KBM-7 (cell line): ENCODE measurements at places on chromosomes 2 and 18.

DNA sequence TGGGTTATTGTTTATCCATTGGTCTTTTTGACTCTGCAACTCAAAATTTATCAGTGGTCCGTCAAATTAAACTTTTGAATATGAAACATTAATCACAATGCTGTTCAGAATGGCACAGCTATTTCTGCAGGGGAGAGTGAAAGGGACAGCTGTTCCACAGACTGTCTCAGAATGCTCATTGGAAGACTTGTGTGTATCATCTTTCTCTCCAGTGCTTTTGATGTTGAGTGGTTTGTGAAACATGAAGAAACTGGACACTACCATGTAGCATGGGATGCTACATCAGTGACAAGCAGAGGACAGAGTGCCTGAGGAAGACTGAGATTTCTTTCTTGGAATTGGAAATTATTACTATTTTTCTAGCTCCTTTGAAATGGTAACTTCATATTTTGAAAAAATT is 115.7 kb downstream of the PLCL1 start:
- DNase-seq, result no peak

DNA sequence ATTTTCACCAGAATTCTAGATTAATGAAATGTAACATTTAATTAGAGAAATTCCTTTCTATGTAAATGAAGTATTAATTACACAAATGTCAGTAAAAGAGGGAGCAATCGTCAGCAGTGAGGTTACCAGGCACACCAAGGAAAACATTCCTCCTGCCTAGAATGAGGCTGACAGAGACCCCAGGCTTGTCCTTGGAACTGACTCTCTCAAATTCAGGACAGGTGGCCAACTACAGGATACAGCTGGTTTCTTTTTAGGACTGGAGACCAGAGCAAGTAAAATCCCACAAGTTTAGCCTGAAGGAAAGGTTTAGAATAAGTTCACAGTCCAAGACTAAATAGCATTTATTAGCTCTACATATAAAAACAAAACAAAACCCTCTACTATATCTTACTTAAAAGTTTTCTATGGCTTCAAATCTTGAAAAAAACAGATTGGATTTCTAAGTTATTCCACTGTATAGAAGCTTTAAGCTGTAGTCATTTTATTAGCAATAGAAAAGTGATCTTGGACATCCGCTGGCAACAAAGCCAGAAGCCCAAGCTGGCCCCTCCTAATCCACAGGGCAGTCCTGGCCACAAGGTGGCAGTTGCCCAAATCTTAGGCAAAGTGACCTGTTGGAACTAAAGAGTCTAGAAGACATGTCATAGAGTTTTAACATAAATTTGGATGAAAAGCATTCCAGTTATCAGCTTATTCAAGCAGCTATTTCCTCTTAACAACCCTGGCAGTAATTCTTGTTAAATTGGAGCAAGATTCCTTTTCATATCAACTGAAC is 81.0 kb downstream of the SP3 start:
- DNase-seq, result peak; percentile 35

DNA sequence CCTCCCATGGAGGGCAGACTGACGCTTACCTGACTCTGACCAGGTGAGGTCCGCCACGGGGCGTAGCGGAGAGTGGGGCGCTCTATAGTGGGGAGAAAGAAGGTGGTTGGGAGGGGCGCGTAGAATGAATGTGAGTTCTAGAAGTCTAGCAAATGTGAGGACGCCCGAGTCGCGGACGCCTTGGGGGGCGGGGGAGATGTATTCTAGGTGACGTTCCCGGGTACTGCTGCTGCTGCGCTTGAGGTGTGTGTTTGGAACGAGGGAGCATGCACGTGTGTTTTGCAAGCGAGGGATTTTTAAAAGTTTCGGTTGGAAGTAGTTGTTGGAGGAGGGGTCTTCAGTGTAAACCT is 758 bp downstream of the RIF1 start:
- peak; percentile 57 for DNase-seq

- DNase-seq, result no peak
Observed at GRCh38 chr18:74126684-74127655, 20.7 kb downstream of the FBXO15 start.

- peak; percentile 54 for DNase-seq
Observed at GRCh38 chr18:34493099-34493544, 217.0 kb upstream of the DTNA start.

GRCh38 chr2:53739032-53739431 is 28.6 kb upstream of the CHAC2 start:
- DNase-seq, result peak; percentile 5

- no peak for DNase-seq
Observed at GRCh38 chr18:35695803-35696202, 114.3 kb downstream of the GALNT1 start.

DNA sequence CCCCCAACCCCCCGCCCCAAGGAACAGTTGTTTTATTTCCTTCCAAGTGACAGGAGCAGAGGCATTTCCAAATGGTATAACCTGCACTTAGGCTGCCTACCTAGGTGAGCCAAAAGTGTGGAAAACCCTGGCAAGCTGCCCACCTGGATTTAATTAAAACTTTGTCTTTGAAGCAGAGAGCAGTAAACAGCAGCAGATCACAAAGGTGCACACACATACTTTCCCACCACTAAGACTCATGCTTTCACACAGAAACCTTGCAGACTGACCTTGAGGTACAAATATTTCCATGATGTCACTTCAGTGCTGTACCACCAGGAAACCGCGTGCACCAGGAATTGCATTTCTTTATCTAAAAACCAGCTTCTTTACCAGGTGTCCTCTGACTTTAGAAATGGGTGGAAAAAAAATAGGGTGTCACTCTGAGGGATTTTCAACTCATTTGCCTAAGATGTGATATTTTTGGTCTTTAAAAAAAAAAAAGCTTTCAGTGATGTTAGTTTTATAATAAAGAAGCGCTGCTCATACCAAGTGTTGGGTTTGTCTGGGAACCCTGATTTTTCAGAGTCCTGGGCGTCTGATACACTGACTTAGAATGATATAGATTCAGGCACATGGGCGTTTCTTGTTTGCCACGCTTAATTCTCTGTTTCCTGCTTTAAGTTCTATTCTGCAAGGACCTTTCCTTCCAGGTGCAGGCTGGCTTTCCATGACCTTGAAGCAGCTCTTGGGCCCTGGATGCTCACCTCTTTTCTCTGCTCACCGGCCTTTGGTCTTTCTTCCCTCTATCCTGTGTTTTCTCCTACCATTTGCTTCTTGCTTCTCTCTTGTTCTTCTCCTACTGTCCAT is 70.7 kb upstream of the BCL2L11 start:
- DNase-seq, result no peak

DNA sequence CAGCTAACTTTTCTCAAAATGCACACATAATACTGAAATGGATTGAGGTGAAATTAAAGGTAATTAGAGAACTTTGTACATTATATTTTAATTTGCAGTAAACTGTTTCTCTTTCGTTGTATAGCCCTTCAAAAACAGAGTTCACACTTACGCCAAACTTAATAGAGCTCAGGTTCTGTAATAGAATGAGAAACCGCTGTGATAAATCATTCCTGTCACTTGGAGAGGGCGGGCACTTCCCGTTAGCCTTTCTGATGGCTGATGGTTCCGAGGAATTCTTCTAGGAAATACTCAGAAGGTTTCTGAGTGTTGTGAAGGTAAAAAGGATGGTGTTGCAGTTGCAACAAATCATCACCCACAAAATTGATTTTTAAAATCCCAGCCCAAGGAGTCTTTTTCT is 155.8 kb upstream of the ALKAL2 start:
- DNase-seq, result peak; percentile 30

DNA sequence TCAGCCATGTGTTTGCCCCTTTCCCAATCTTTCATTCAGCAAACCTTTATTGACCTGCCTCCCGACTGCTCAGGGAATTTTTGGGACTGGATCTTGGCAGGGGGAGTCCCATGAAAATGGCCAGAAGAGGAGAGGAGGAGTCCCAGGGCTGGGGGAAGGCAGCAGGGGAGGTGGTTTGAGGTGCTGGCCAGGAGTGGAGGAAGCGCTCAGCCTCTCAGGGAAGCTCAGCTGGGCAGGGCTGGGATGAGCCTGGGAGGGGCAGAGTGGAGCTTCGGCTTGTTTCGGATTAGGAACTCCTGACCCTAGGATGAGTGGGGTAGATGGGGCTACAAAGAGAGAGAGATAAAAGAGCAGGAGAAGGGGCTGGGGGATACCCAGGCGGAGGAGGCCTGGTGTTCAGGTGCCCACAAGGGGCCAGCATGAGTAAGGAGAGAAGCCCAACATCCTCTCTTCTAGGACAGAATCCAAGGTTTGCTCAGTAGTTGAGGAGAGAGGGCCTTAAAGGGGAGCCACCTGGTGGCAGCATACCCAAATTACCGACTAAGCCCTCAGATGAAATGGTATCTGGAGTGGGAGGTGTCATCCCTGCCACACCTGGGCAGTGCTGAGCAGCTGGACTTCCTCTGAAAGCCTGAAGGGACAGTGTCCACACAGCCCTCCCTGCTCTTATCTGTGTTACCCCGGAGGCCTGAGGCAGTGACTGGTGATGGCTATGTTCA is 91.1 kb downstream of the INHBB start:
- peak; percentile 35 for DNase-seq

DNA sequence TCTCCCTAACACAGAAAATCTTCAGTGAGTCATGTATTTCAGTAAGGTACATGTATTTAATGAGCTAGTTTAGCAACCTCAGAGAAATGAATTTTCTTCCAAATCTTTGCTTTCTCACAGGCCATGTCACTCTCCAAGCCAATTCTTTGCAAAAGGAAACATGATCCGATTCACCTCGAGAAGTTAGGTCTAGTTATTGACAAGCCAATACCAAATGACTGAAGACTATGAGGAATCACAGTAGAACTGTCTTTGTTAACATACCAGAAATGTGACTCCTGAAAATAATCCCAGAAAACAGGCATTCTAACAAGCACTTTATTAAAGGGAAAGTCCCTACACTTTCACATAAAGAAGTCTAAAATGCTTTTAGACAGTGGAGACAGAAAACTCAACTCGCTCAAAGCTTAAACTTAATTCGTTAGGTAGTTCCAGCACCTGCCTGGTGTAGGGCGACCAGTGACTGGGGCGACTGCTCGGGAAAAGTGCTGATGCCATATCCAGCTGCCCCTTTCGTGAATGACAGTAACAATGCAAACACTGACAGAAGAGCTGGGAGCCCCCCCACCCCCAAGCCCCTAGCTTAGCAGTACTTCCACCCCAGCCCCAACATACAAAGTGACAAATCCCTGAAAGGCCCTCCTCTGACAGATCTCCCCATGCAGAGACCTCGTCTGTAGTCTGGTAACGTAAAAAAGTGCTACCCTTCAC is 1.8 kb downstream of the MEMO1 start:
- peak; percentile 45 for DNase-seq

DNA sequence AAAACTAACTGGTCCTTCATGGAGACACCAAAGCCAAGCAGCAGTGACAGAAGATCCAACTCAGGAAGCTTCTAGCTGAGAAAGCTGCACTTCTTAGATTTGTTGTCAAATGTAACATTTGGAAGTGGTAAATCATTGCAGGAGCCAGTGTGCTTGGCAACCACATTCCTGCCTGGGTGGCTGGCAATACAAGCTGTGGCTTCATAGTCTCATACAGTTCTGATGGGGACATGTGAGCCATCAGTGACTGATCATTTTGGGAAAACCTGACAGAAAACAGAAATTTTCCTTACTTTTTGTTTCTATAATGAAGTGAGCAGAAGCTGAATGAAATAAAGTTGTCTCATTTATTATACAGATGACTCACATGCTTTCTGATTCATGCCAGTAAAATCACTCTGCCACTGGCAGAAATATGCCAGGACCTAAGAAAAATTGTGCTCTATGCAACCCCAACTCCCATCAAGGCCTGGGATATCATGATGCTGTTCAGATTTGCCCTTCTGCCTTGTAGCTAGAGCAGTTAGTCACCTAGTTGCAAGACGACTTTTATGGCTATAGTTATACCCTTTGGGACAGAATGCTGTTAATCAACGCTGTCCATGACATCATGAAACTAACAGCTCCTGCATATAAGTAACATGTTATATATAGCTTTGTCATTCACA is 508.1 kb downstream of the ADCYAP1 start:
- DNase-seq, result no peak

DNA sequence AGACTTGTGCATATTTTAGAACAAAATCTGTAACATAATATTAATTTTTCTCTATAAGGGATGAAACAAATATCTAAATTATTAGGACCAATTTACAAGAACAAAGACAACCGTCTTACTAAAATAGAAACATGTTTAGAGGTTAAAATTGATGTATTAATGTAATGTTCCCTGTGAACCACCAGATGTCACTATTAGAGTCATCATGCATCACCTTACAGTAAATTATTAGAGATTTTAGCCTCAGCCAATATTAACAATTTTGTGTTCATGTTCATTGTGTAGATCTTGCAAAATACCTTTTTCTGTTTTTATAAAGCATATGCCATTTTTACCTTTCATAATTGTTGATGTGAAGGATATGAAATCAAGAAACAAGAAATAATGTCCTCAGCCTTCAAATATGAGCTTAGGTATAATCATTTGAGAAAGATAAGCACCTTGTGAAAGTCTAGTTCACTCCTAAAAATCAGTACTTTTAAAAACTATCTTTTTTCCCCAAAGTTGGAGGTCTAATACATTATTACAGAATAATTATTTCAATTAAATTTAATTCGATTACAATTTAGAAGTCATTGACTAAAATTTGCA is 344.3 kb upstream of the KCNH7 start:
- DNase-seq, result peak; percentile 8

- DNase-seq, result no peak
Observed at GRCh38 chr2:96484091-96484490, 21.1 kb downstream of the NEURL3 start.

- DNase-seq, result no peak
Observed at GRCh38 chr2:47269316-47270232, 114.5 kb upstream of the STPG4 start.

DNA sequence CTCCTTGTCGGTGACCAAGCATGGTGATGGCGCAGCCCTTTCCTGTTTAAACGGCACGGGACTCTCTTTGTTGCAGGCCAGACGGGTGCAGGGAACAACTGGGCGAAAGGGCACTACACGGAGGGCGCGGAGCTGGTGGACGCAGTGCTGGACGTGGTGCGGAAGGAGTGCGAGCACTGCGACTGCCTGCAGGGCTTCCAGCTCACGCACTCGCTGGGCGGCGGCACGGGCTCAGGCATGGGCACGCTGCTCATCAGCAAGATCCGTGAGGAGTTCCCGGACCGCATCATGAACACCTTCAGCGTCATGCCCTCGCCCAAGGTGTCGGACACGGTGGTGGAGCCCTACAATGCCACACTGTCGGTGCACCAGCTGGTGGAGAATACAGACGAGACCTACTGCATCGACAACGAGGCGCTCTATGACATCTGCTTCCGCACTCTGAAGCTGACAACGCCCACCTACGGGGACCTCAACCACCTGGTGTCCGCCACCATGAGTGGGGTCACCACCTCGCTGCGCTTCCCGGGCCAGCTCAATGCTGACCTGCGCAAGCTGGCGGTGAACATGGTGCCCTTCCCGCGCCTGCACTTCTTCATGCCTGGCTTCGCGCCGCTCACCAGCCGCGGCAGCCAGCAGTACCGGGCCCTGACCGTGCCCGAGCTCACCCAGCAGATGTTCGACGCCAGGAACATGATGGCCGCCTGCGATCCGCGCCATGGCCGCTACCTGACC is 17.1 kb downstream of the TUBB6 start:
- no peak for DNase-seq

GRCh38 chr2:81389203-81389602 is 1084.7 kb upstream of the LRRTM1 start:
- peak; percentile 22 for DNase-seq
